ENCODE measurements at places on chromosomes 3 and 15.
A peak's percentile ranks its signal among the peaks of the same experiment; 100 is the strongest.

DNA sequence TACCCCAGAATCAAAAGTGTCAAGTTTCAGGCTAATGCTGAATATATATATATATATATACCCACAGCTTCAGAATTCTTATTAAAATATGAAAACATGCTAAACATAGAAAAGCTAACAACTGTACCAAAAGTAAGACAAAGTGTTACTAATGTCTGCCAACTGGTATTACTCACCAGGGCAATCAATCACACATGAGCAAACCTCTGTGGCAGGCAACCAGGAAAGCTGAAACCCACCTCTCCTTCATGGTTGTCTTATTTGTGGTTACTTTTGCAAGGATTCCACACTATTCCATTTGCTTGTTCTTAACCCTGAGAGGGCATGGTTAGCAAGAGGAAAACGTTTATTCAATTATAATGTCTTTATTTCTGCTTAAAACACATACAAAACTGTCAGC, 512.3 kb upstream of the MDFIC2 start:
- DNase-seq: no peak

DNA sequence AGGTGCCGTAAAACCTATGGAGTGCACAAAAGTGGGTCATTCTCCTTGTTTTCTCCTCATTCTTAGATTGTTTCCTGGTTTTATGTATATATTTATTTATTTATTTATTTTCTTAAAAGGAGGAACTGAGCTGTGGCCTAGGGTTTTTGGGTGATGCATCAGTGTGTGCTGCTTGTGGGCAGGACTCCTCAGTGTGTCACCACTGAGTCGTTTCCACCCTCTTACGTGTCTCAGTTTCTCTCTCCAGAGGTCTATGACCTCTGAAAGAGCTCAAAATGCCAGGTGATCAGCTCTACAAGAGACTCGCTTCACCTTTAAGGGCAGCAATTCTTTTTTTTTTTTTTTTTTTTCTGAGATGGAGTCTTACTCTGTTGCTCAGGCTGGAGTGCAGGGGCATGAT, 72.9 kb downstream of the CD200 start:
- peak; percentile 36 for DNase-seq

- DNase-seq: peak; percentile 94
These were observed at the start of gene CFAP20DC for GRCh38 chr3:59049671-59050331. TSS of gene CFAP20DC (minus strand) at chr3:59050025. CDS start at chr3:59049631, 394 bp downstream.

- DNase-seq: no peak
These were observed 142.9 kb downstream of the ATG7 start for GRCh38 chr3:11415099-11415498.

- DNase-seq: no peak
These were observed 17.4 kb downstream of the NAA50 start for GRCh38 chr3:113728661-113729060.
